NCI-H2081 (cell line): ENCODE measurements at places on chromosomes 2 and 18.
A peak's percentile ranks its signal among the peaks of the same experiment; 100 is the strongest.

DNA sequence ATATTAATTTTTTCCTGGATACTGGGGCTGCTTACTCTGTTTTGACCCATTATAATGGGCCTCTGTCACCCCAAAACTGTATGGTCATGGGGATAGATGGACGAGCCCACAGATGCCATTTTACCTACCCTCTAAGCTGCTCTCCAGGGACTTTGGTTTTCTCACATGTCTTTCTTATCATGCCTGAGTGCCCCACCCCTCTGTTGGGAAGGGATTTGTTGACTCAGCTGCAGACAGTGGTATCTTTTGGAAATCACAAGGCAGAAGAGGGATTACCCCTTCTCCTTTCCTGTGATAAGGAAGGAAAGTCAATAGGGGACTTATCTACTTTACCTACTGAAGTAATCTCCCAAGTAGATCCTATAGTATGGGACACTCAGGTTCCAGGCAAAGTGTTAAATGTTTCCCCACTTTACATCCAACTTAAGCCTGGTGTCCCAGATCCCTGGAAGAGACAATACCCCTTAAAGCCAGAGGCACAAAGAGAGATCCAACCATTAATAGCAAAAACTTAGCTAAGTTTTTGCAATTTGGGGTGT is 182.7 kb downstream of the RNF152 start:
- DNase-seq: no peak

DNA sequence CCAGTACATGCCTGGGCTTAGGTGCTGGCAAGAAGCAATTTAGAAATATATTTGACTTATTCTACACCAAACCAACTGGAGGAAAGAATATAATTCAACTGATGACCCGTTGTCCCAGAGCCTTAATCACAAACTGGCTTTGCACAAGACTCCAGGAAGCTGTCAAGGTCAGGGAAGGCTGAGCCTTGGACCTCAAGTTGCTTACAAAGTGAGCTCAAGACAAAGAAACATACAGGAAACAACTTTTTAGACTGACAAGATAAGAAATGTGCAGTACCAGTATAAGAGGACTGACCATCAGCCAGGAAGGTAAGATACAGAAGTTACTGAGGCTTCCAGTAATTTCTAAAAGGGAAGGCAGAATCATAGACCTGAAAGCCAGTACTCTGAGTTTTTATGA is 35.0 kb upstream of the GPR55 start:
- no peak for DNase-seq

GRCh38 chr2:12507295-12507694 is 209.4 kb upstream of the TRIB2 start:
- no peak for DNase-seq

- peak; percentile 90 for DNase-seq
Measured at GRCh38 chr2:10043256-10043905, at the start of gene KLF11. Gene KLF11 (plus strand): TSS chr2:10043550. CDS start chr2:10043717, 167 bp downstream.

DNA sequence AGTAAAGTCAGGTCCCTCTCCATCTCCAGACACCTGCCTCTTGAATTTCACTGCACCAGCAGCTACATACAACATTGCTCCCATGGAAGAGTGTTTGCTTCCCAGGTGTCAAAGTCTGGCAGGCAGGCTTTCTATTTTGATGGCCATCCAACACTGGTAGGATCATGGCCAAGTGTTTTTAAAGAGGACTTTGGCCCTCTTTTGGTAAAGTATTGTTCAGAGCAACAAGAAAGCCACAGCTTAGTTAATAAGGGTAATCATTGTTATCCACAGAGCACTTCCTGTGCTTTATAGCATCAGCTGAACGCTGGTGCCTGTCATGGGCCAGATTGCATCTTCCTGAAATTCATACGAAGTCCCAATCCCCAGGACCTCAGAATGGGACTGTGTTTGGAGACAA is 133.2 kb downstream of the NCK2 start:
- no peak for DNase-seq

DNA sequence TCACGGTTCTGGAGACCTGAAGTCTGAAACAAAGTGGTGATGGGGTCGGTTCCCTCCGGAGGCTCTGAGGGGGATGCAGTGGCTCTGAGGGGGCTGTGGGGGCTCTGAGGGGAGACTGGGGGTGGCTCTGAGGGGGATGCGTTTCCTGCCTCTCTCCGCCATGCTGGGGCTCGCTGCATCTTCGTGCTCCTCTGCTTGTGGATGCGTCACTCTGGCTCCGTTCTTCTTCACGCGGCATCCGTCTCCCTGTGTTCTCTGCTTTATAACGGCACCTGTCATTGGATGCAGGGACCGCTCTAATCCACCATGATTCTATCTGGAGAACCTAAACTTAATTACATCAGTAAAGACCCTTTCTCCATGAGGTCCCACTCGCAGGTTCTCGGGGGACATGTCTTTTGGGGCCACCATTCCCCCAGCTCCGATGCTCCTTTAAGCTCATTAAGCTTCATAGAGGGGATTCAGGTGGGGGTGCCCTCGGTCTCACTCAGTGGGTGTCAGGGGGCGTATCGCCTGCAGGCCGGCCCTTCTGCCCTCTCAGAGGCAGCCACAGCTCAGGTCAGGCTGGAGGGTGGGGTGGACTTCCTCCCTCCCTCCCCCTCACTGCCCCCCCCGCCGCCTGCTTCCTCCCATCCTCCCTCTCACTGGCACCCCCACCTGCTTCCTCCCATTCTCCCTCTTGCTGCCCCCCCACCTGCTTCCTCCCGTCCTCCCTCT is 18.4 kb downstream of the RTP5 start:
- DNase-seq: no peak

DNA sequence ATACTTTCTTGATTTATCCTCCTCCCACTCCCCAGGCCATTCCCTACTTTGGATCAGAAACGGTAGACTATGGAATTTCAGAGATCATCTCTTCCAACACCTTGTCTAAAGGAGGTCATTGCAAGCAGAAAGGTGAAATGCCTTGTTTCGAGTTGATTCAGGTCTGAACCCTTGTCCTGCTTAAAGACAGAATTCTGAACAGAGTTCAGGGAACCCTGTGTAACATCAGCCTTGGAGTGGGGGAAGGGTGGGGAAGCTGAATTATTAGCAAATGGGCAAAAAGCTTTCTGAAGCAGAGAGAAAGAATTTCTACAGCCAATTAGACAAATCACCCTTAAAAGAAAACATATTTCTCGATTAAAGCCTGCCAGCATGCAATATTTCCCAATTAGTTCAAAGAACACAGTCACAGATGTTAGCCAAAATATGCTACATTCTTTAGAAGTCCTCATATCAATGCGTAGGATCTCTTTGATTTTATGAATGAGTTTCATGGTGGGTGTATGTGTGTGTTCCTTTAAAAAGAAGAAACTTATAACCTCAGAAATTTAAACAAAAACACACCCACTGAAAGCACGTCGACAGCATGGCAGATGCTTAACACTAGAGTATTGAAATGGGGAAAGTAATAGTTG is 353.1 kb downstream of the RND3 start:
- DNase-seq: no peak

DNA sequence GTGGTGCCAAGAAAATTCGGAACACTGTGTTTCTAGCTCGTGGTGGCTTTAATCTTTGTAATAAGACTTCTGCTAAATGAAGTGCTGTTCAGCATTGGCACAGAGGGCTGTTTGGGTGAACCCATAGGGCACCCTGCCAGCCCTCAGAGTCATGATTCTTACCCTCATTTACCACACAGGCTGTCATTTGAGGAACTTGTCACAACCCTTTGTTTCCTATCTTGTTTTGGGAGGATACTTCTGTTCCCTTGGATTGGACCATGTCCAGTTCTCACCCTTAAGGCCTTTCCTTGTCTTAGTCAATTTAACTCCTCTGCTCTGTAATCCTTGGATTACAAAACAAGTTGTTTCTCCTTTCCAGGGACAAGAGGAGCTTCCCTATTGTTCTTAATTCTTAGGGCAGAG is 225.7 kb downstream of the MTX2 start:
- no peak for DNase-seq

DNA sequence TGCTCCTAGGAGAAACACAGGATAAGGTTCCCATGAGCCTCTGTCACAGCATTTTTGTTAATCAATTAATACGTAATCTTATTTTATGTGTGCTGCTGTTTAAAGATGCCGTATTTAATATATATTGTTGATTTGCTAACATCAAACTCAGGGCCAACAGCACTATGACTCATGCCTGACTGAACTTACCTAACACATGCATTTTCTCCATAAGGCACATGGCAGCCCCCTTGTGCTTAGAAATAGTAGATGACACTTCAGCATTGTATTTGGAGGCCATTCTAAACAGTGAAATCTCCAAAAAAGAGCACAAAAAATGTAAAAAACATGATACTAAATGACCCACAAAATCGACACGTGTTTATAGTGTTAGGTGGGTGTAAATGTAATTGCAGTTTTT is 314.8 kb downstream of the MYCN start:
- DNase-seq: no peak

DNA sequence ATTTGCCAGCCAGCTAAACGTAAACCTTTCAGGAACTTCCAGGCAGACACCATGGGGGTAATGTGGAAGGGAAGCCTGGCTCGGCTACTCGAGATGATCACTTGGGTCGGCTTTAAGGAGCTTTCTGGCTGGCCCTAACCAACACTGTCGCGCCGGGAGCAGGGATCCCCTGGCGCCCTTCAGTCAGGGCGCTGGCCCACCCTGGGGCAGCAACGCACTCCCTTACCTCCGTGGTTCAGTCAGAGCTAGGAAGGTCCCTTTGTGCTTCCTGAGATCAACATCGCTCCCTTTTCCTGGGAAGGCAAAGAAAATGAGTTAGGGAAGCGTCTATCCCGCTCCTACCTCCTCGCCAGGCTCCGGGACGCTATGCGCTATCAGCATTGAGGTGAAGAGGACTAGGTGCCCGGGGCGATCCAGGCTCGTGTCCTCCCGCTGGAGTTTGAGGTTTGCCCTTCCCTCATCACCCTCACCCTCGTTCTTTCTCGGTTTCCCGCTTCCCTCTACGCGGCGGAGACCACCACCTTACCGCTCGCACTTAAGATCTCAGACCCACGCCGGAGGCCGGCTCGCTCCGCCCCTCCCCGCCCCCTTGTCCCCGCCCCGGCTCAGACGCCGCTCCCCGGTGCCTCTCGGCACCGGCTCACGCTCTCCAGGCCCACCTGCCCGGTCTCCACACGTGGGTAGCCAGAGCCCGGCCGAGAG is 449 bp upstream of the ATRAID start:
- peak; percentile 59 for DNase-seq

DNA sequence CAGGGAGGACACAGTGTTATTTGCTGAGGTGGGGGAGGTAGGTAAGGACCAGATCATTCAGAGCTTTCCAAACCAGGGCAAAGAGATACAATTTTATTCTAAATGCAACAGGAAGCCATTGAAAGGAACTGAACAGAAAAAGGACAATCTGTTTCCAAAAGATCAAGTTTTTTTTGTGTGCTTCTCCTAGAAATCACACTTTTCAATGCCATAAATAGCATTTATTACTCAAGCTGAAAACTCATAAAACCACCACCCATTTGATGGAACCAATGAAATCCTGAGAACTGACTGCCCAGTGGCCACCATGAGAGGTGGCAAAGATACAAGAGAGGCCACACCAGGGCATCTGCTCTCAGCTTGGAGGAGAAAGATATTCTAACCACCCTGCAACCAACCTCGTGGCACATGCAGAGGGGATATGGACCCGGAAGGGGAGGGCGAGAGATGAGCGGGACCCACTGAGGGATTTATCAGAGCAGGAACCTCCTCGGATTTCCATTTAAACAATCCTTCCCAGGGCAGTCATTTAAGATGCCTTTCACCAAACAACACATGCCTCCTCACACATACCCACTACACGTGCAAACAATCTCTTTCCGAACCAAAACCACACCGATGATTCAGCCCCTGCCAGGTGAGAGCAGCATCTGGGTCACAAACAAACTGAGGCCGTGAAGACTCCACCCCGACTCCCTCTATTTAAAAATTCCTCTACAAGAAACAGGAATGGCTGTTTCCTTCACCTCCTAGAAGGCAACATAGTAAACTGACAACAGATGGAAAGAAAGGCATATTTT is 8.8 kb downstream of the CYB5A start:
- no peak for DNase-seq
